ENCODE measurements at places on chromosomes 2 and 18.

DNA sequence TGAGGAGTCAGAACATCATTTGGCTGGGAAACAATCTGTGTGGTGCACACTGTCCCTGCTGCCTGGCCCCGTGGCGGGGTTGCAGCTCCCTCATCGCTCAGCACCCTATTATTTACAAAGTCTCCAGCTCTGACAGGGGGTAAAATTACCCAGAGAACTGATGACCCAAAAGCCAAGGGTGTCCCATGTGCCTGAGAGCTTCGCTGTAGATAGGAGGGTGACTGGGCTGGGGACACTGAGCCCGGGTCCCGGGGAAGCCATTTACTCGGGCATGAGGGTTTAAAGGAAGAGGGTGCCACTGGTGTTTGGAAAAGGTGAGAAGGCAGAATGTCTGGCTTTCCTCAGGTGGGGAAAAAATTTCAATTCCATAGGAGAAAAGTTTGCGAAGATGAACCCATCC is 48.2 kb upstream of the EML6 start:
- DNase-seq = no peak

DNA sequence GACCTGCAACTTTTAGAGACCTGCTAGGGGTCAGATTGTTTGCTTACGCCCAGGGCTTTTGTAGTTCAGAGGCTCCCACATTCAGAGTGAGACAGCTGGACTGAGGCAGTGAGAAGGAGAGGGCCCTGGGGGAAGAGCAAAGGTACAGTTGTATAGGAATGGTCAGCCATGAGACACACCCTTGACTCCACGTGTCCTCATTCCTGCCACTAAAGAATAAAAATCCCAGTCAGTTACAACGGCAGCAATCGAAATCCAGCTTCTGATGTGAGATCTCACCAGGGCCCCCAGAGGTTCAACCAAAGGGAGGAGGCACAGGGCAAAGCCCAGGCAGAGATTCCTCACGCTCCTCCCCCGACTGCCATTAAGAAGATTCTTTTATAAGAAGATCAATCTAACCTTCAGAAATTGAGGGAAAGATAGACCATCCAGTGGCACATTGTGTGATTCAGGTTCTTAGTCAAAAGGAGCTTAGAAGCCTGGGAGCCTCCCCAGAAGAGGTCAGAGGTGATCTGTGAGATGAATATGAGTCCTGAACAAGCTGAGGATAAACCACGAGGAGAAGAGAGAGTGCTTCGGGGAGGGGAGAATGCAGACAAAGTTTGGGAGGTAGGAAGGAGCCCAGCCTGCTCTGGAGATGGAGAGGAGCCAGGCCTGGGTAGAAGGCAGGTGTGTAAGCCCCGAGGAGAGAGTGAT is 317.0 kb downstream of the CYP26B1 start:
- no peak for DNase-seq

GRCh38 chr18:48992791-48993555 is 42.2 kb upstream of the SMAD7 start:
- peak; percentile 20 for DNase-seq

DNA sequence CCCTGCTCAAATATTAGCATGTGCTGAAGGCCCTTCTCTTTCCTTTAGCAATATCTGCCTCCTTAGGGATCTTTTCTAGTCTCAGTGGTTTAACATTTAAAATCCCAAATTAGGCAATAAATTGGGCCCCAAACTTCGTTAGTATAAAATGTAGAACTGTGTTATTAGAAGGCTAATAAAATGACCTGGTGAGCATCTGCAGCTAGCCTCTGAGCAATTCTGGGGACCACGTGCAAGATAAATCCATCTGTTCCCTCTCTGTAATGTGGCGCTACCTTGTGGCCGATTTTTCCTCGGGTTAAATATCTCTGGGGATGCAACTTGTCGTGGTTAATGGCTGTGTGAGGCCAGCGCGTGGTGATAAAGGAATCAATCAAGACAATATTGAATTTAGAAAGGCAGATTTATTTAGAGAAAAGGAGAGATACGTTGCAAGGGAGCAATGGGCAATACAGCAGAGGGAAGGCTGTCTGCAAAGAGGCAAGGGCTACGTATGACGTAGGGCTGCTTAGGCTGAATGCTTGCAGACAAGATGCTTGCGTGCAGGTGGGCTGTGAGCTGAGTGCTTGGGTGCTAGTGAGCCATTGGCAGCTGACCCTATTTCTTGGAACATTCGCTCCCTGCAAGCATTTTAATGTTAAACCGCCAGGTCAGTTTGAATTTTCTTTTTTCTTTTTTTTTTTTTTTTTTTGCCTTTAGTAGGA is 18.5 kb upstream of the IL36G start:
- no peak for DNase-seq

- no peak for DNase-seq
Measured at GRCh38 chr2:48175254-48175653, 269.0 kb upstream of the FBXO11 start.

DNA sequence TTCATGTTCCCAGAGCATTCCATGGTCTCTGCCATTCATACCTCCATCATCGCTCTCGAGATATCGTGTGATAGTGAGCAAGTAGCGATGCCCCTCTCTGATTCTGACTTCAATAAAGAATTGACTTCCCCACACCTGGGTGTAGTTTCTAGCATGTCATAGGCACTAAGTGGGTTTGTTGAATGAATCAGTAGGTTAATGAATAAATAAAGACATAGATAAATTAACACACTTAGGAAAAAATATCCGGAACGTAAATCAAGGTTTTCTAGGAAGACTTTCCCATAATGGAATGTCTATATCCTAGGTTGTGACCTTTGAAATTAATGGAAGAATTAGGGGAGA is 159.1 kb downstream of the DOCK10 start:
- no peak for DNase-seq

GRCh38 chr2:161370981-161371380 is 45.1 kb upstream of the TBR1 start:
- DNase-seq = no peak

- no peak for DNase-seq
Measured at GRCh38 chr2:10620481-10620880, 69.3 kb downstream of the NOL10 start.

DNA sequence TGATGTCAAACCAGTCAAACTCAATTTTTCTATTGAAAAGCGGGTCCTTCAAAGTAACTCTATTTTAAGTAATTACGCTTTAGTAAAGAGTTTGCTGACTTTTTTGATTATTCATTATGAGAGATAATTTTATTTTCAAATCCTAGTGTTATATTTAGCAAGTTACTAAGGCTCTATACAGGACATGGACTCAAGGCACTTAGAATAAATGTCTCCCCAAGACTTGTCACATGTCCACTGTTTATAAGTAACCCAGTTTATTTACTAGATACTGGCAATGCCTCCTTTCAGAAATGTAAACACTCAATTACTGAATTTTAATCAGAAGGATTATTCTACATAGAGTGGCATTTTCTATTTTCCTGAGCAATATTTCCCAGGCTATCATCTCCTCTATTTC is 638.1 kb downstream of the ERBB4 start:
- no peak for DNase-seq

DNA sequence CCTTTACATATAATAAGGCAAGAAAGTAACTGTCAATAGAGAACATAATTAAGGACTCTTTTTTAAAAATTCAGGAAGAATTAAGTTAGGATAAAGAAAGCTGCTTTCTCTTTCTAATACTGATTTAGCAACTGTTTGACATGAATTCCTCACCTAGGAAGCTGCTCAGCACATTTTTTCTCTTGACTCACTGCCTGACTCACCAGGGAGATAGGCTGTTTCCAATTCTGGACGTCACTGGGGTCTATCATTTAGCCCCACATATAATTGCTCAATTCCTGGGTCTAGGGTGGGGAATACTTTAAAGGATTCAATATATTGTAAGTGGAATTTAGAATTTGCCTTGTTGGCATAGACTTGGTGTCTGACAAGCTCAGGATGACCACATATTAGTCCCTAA is 50.8 kb upstream of the UGP2 start:
- no peak for DNase-seq

- DNase-seq = no peak
Measured at GRCh38 chr2:31831585-31831984, 179.2 kb downstream of the MEMO1 start.

GRCh38 chr18:55529581-55529980 is 58.4 kb downstream of the TCF4 start:
- DNase-seq = no peak

DNA sequence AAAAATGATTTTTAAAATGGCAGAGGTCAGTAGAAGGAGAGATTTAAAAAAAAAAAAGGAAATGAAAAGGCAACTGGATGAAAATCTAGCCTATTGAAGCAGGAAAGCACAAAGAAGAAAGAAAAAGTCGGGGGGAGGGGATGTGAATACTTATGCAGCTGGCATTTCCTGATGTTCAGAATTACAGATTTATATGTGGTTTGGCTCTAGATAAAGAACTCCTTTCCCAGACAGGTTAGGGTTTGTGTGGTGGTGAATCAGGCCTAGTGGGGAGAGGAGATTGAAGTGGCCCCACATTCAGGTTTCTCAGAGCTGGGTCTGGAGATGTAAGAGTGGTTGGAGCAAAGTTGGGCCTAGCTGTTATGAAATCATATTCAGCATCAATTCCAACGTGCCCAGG is 394.4 kb downstream of the FIGN start:
- DNase-seq = no peak

- no peak for DNase-seq
Measured at GRCh38 chr2:96205888-96206287, 2.7 kb downstream of the STARD7 start.
